GM13976 (cell line): ENCODE measurements at places on chromosomes 6 and 20.

- DNase-seq, result no peak
Observed at GRCh38 chr20:64111841-64112641, 4.7 kb upstream of the NPBWR2 start.

DNA sequence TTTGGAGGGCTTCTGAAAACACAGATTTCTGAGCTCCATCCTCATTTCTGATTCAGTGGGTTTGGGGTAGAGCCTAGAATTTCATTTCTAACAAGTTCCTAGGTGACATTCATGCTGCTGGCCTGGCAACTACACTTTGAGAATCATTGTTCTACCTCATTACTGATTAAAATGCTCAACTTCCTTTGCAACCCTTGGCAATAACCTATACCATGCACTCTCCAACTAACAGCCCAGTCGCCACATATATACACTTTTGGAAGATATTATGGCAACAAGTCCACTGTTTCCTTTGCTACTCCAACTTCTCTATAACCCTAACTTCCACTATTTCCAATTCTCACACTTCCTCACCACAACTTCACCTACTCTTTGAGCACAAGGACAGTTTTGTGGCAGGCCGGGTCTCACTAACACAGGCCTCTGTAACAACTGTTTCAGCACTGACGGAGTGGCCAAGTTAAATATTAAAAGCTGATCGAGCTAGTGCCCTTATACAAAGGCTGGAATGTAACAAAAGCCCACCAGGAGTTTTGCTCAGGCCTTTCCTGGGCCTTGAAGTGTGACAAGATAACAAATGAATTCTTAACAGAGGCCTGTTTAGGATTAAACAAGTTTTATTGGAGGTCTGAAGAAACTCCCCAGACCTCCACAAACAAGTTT lies 32.1 kb upstream of the RAB23 start:
- no peak for DNase-seq

- DNase-seq, result no peak
Observed at GRCh38 chr6:136334853-136335252, 45.2 kb upstream of the BCLAF1 start.

DNA sequence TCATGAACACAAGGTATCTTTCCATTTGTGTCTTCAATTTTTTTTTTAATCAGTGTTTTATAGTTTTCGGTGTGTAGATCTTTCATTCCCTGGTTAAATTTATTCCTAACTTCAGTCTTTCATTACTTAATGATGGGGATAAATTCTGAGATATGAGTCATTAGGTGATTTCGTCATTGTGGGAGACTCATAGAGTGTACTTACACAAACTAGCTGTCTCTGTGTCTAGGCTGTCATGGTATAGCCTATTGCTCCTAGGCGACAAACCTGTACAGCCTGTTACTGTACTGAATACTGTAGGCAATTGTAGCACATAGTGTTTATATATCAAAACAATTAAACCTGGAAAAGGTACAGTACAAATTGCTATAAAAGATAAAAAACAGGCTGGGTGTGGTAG lies 42.1 kb downstream of the SMAP1 start:
- no peak for DNase-seq

DNA sequence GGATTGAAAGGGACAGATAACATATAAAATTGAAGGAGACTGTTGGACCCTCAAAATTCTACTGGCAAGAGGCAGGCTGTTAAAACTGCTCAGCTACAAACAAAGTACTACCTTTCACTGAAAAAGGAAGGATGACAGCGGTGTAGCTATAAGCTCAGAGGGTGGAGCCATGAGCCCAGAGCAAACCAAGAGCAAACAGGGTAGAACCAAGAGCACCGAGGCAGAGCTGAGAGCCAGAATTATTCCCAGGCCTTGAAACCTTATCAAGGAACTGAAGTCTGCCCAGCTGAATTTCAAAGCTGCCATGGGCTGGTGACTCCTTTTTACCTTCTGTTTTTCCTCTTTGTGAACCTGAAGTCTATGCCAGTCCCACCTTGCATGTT lies 74.7 kb upstream of the SLC4A11 start:
- no peak for DNase-seq

DNA sequence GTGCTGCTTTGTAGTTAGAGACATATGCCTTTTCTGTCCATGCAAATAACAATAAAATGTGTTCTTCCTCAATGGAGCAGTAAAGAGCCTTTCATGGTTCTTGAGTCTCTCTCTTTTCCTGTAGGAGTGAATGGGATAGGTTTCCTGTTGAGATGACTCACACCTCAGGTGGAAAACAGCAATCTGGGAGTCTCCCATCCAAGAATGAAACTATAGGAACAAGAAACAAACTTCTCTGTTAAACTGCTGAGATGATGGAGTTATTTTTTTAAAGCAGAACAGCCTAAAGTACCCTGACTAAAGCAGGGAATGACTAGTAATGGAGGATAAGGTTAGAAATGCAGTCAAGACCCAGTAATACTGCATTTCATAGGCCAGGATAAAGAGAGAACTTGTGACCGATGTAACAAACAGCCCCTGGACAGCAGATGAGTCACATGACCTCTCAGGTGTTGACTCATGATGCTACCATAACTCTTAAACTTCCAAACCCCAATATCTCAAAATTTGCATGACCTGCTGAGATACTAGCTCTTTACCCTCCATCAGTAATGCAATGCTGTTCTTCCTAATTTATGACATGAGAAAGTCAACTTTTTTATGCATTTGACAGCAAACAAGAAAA lies 548.9 kb downstream of the CBLN4 start:
- DNase-seq, result no peak

GRCh38 chr6:98840385-98840784 lies 6.0 kb downstream of the POU3F2 start:
- no peak for DNase-seq

DNA sequence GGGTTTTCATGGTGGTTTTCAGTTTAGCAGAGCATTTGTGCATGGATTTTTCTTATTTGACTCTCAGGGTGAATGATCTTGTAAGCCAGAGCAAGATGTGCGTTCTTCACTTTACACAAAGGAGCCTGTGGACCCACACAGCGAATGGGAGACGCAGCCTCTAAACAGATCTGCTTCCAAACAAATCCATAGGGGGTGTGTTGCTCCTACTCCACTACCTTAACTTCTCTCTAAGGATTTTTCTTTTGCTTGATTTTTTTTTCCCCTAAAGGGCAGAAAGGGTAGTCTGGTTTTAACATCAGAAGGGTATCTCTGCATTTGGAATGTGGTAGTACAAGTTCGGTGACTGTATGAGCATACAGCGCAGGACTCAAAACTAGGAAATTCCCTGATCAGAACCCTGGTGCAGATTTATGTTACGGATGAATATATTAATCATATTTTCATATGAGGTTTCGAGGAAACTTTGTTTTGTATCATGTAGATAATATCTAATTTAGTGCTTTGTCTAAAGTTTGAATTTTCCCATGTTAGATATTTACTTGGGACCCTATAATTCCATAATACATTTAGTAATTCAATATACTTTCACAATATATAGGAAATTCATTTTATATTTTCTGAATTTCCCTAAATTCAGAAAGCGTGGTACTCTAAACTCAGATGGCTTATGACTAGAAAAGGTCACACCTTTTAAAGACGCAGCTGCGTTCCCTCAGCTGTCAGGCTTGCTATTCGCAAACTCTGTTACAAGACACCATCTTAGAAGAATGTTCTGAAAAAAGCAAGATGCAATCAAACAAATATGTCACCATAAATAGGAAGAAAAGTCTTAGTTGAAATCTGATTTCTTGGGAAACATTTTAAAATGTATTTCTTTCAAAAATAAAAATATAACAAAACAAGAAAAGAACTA lies 196.9 kb downstream of the TMEM242 start:
- DNase-seq, result no peak

DNA sequence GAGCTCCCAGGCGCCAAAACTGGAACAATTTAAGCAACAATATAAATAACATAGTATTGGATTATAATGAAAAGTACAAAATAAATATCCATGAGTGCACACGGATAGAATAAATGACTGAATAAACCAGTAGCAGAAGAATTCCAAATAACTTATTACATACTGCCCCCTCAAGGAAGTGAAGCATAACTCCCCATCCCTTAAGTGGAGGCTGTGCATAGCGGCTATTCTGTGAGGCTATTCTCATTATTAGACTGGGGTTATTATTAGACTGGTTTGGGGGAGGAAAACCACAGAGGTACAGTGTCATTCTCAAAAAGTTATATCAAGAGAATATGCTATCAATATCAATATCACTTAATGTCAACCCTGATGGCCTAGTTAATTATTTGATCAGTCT lies 94.4 kb upstream of the SIRPA start:
- DNase-seq, result peak; percentile 49

DNA sequence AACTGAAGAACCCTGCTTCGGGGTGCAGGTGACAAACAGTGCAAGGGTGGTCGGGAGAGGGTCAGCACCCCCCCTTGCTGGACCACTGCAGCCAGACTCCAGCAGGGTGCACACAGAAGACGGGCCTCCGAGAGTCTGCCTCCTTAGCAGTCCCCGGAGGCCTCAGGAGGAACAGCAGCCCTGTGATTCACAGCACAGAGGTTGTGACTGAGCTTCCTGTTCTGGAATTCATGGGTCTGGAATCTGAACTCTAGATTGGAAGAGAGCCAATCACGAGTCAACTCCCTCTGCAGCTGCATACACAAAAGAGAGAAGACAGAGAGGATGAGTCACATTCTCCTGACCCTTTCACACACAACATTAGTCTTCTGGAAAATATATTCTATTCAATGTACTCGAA lies 249.0 kb upstream of the OPRM1 start:
- peak; percentile 8 for DNase-seq

DNA sequence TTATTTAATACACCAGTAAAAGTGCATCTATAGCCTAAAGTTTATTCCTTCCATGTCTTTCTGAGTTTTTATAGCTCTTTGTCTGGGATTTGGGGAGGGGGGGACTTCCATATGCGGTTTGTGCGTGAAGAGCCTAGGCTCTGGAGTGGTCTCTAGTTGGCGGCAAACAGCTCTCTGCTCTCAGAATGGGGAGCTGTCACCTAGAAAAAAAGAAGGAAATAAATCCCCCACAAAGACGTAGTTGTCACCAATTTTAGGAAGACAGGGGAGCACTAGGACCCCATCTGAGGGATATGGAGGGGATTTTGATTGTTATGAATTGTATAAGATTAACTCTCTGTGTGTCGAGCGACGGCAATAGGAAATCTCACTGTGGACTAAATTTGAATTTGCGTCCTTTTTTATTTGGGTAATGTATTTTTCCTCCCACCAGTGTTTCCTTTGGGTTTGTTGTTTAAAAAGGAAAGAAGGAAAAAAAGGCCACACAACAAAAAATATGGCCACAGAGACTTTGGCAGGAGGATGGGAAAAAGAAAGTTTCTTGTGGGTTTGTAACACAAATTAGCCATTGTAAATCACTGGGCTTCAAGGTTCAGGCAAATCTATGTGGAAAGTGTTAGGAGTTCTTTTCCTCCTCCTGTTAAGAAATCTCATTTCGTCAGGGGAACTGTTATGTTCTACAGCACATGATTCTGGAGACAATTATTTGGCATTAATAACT lies 7.4 kb downstream of the POU3F2 start:
- no peak for DNase-seq

DNA sequence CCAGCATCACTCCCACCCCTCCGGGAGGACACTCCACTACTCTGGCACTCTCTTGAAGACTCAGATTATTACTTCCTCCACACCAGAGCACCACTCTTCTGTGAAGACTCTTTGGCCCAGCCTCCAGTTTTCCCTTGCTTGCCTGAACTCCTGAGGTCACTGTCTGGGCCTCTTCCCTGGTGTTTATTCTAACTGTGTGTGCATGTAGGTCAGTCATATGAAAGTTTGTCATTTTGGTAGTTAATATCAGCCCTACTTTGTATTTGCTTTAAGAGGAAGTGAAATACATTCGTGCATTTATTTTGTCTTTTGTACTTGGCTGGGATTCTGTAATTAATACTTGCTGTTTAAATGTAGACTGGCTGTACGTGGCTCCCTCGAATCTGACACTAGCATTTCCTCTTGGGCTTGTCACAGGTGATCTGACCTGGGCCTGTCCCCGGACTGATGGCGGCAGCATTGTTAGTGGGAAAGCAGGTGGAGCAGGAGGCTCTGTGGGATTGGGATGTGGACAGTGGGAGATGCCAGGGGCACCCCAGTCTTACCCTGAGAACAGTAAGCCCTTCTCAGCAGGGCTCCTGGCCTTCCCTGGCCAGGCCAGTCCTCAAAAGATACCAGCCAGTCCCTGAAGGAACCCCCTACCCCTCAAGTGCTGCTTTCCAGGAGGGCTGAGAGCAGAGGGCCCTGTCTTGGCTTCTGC lies 350.5 kb downstream of the CDC5L start:
- peak; percentile 38 for DNase-seq

GRCh38 chr6:109204511-109204910 lies 109.2 kb downstream of the CEP57L1 start:
- DNase-seq, result no peak

DNA sequence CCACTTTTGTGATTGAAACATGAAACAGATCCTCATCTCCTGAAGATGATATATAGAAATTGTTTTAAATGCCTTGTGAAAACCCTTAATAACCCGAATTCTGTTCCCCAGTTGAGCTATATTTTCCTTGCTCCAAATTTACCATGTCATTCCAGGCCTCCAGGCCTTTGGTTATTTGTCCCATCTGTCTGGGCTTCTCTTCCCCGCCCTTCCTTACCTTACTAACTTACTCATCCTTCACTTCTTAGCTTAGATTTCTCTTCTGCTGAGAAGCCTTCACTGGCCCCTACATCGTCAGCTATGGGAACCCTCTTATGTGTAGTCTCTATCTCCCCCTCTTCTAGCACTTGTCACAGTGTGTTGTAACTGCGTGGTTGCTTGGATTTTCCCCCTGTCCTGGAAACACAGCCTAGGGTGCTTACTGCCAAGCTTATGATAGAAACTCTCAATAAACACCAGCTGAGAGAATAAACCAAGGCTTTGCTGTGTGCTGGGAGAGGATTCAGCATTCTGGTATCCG lies 68.6 kb downstream of the SGK1 start:
- DNase-seq, result no peak

GRCh38 chr6:142605922-142606485 lies 304.2 kb downstream of the ADGRG6 start:
- no peak for DNase-seq

- DNase-seq, result no peak
Observed at GRCh38 chr6:18472941-18473340, 85.8 kb downstream of the RNF144B start.

- no peak for DNase-seq
Observed at GRCh38 chr20:49435639-49436038, 46.8 kb downstream of the KCNB1 start.

DNA sequence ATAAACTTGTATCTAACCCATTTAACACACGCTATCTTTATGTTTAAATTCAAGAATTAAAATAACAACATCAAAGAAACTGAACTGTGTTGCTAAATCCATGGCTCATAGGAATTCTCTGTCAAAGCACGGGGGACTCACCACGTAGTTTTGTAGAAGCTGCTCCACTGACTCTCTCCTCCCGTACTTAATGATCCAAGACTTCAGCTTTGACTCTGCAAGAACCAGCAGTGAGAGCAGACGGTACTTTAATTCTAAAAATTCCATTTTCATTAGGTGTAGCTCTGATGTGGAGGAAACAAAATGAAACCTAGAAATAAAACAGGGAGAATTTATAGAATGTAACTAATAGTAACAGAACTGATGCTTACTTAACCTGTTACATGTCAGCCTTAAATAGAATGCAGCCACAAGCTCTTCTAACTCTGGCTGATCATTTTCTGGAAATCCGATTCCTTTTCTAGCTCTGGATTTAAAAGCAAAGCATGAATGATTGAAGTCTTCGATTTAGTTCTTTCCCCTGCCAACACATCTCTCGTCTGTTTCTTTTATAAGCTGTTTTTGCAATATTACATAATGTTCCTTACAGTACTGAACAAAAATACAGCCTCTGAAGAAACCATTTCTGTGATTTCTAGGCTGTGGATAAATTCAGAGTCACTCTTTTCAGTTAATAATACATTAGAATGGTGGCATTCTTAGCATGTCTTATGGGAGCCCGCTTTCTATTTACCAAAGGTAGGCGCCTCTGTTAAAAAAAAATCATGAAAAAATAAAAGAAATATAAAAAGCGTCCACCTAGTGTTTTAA lies 165.5 kb downstream of the SYNE1 start:
- no peak for DNase-seq
